Liver (tissue), 10 donors: ENCODE measurements at places on chromosomes 3 and 15. TPM values are rescaled to one million over a fixed set of nuclear protein-coding genes. Genes with fewer than 3 reads are reported as not detected.

The KLHL40 gene
- polyA plus RNA-seq = not detected

The LMAN1L gene
- polyA plus RNA-seq = not detected

- DNase-seq = no peak
- H3K27me3 ChIP-seq = no peaks in the 10 kb centered on the region
- no peaks in the 10 kb centered on the region for H3K4me1 ChIP-seq
- H3K4me3 ChIP-seq = no peak overlapping the region
- H3K27ac ChIP-seq = no peak overlapping the region
Observed at GRCh38 chr3:192795021-192795420, 67.7 kb upstream of the FGF12 start.

- no peaks in the 10 kb centered on the region for H3K36me3 ChIP-seq
- no peak overlapping the region for H3K27ac ChIP-seq
- no peaks in the 10 kb centered on the region for H3K4me1 ChIP-seq
- DNase-seq = no peak
- H3K27me3 ChIP-seq = no peaks in the 10 kb centered on the region
- no peak overlapping the region for H3K4me3 ChIP-seq
Observed at GRCh38 chr3:67244130-67244529, 246.0 kb downstream of the KBTBD8 start.

DNA sequence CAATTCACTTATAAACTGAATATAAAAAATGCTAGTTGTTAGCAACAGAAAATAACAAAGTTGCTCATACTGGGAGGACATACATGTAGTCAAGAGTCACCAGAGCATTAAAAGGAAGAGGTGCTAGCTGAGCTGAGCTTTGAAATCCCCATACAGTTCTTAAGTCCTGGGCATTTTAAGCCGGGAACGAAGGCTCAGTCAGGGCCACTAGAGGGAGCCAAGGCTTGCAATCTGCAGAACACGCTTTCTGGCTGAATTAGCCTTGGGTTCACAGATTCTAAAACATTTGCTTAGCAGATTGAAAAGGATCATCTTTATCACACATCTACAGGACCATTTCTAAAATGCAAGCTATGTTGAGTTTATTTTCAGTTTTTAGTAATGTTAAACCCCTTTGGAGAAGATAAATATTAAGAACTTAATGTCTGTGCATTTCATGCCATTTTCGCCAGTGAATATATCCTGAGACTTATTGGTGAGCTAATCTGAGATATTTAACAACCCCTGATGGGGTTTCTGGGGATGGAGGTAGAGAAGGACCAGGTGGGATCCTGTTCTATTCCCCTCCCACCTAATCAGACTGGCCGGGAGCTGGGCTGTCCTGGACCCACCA lies 26.3 kb upstream of the MNS1 start:
- H3K27me3 ChIP-seq = no peaks in the 10 kb centered on the region
- H3K4me3 ChIP-seq = no peak overlapping the region
- H3K36me3 ChIP-seq = no peaks in the 10 kb centered on the region
- H3K27ac ChIP-seq = no peak overlapping the region
- H3K4me1 ChIP-seq = no peaks in the 10 kb centered on the region
